ENCODE measurements at places on chromosomes 1 and 21. TPM values are rescaled to one million over a fixed set of nuclear protein-coding genes. Genes with fewer than 3 reads are reported as not detected.

DNA sequence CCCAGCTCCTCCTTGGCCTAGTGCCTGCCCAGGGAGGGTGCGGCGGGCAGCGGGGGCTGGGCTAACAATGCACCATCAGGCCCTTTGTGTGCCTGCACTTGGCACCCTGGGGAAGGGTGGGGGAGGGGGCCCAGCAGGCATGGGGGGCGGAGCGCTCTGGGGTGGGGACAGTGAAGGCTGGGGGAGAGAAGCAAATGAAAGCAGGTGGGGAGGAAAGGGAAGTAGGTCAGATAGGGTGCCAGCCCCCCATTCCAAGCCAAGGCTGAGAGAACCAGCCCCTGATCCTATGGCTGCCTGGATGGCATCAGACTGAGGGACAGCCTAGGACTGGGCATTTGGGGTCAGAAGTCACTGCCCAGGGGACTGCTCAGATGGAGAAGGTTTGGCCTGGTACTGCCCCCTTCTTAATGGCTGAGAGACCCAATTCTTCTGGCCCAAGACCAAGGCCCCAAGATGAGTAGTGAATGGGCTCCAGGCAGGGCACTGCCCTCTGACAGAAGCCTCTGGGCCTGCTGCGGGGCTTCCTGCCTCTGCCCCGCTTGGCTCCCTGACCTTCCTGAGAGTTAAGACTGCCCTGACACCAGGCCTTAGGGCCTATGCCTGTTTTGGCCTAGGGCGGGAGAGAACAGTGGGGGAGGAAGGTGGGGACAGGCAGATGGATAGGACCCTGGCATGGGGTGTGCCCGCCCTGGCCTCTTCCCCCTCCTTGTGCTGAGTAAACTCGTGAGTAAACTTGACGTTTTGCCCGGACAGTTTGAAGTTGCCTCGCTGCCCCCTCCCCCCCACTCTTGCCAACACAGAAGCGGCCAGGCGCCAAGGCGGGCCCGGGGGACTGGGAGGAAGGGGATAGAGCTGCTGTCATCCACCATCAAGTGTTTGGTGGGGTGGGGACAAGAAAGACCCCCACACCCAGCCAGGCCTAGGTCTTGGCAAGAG is 2.7 kb downstream of the ZBTB7B start:
- no peaks in the 10 kb centered on the region for H3K36me3 ChIP-seq
- peak overlapping the region; percentile 99 for H3K4me3 ChIP-seq

DNA sequence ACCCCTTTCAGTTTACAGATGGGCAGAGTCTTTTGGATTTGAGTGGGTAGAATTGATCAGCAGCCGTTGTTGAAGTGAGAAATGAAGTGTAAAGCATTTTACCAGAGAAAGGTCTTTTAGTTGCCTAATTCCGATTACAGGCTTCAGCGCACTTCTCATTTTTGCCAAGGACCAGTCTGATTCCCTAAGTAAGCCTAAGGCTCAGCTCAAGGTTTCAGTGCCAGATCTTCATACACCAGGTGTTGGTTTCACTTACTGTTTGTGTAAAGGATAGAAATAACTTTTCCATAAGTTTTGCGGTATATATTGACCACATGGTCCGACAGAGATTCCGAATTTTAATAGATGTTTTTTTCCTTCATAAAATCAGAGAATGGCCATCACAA is 83.9 kb upstream of the BMP8A start:
- peak overlapping the region; percentile 99 for H3K27ac ChIP-seq
- no peaks in the 10 kb centered on the region for H3K36me3 ChIP-seq
- H3K4me1 ChIP-seq, result peaks cover 15% of the 10 kb centered on the region
- DNase-seq, result peak; percentile 37
- peak overlapping the region; percentile 67 for H3K4me3 ChIP-seq
- no peaks in the 10 kb centered on the region for H3K27me3 ChIP-seq

Gene CNIH4
- 77.9 TPM for polyA plus RNA-seq

DNA sequence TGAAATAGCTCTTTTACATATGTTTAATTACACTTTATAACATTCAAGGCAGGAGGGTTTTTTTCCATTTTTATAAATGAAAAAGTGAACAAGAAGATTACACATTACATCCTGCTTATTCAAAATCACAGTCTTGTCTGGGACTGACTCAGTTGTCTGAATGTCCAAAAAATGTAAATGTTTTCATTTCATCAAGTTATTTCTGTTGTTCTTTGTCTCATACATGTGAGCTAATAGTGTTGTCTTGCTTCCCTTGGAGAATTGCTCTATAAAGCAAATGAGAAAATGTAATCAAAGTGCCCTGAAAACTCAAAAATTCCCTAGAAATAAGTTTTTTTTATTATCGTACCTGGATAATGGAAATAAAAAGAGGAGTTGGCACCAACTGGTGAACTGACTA is 242.9 kb downstream of the GRIK1 start:
- no peak overlapping the region for H3K27ac ChIP-seq
- H3K36me3 ChIP-seq, result no peaks in the 10 kb centered on the region
- DNase-seq, result no peak
- H3K4me3 ChIP-seq, result no peak overlapping the region

GRCh38 chr21:46189213-46189958 is 5.1 kb upstream of the SPATC1L start:
- H3K4me1 ChIP-seq, result peaks cover 4% of the 10 kb centered on the region
- H3K27ac ChIP-seq, result no peak overlapping the region
- no peaks in the 10 kb centered on the region for H3K27me3 ChIP-seq
- H3K4me3 ChIP-seq, result no peak overlapping the region

Measured in kidney (tissue), 22 donors.